Activated B cell treated with CpG ODN at 0.5 μM for 24 hours (primary cell): ENCODE measurements at places on chromosomes 7 and 10. TPM values are rescaled to one million over a fixed set of nuclear protein-coding genes. Genes with fewer than 3 reads are reported as not detected.

The ADCK2 gene
- total RNA-seq, result 17.6 and 19.1 TPM in 2 replicates

GRCh38 chr10:35413985-35414861, 77.9 kb downstream of the CCNY start:
- no peaks in the 10 kb centered on the region for H3K36me3 ChIP-seq
- no peak overlapping the region for H3K27ac ChIP-seq
- H3K4me1 ChIP-seq, result peaks cover 69% of the 10 kb centered on the region
- no peak overlapping the region for H3K4me3 ChIP-seq

- peaks cover 3% of the 10 kb centered on the region for H3K27me3 ChIP-seq
- no peaks in the 10 kb centered on the region for H3K36me3 ChIP-seq
- H3K4me3 ChIP-seq, result no peak overlapping the region
- no peak overlapping the region for H3K27ac ChIP-seq
- DNase-seq, result no peak
- no peaks in the 10 kb centered on the region for H3K4me1 ChIP-seq
Observed at GRCh38 chr7:141263508-141263907, 189.6 kb downstream of the TMEM178B start.

The PTER gene
- total RNA-seq, result 14.9 and 15.0 TPM in 2 replicates

- H3K36me3 ChIP-seq, result no peaks in the 10 kb centered on the region
- no peak overlapping the region for H3K4me3 ChIP-seq
- H3K27ac ChIP-seq, result no peak overlapping the region
- H3K4me1 ChIP-seq, result no peaks in the 10 kb centered on the region
Observed at GRCh38 chr7:157757776-157758467, 421.1 kb downstream of the DNAJB6 start.

DNA sequence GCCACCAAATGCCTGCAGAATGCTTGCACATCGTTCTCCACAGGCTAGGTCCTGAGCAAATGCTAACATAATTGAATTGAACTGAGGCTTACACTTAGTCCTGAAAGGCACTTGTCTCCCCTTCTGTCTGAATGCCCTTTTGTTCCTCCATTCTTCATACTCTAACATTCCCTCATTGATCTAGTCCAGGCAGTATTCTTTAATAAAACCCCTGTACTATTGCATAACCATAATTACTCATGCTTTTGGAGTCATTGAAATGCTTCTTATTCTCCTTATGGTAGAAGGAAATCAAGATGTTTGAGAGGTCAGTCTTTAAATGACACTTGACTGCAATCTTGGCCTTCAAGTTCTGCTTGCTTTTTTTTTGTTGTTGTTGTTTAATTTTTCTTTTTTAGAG, 7.1 kb downstream of the PI4K2A start:
- no peak for DNase-seq
- no peaks in the 10 kb centered on the region for H3K27me3 ChIP-seq
- H3K27ac ChIP-seq, result no peak overlapping the region
- no peak overlapping the region for H3K4me3 ChIP-seq
- H3K36me3 ChIP-seq, result peaks cover 44% of the 10 kb centered on the region

The LLCFC1 gene
- not detected in 2 replicates for total RNA-seq

- H3K4me3 ChIP-seq, result no peak overlapping the region
- DNase-seq, result no peak
- H3K27ac ChIP-seq, result no peak overlapping the region
- peaks cover 42% of the 10 kb centered on the region for H3K36me3 ChIP-seq
- no peaks in the 10 kb centered on the region for H3K27me3 ChIP-seq
Observed at GRCh38 chr7:47510192-47510591, 71.7 kb downstream of the TNS3 start.

The TMEM236 gene
- 0.09 and 0.10 TPM in 2 replicates for total RNA-seq

GRCh38 chr10:50347394-50347802, 96.1 kb upstream of the ASAH2 start:
- H3K27ac ChIP-seq, result peak overlapping the region; percentile 81
- H3K4me1 ChIP-seq, result peaks cover 26% of the 10 kb centered on the region
- DNase-seq, result no peak
- peak overlapping the region; percentile 36 for H3K4me3 ChIP-seq
- peaks cover 49% of the 10 kb centered on the region for H3K36me3 ChIP-seq

The NODAL gene
- not detected in 2 replicates for total RNA-seq

- H3K4me1 ChIP-seq, result peaks cover 9% of the 10 kb centered on the region
- no peak overlapping the region for H3K27ac ChIP-seq
- H3K27me3 ChIP-seq, result no peaks in the 10 kb centered on the region
- H3K4me3 ChIP-seq, result no peak overlapping the region
Observed at GRCh38 chr7:20264623-20265022, 47.4 kb upstream of the MACC1 start.

The ADK gene
- total RNA-seq, result 46.1 and 47.5 TPM in 2 replicates

GRCh38 chr10:62237966-62238365, 30.7 kb downstream of the RTKN2 start:
- no peaks in the 10 kb centered on the region for H3K36me3 ChIP-seq
- no peaks in the 10 kb centered on the region for H3K27me3 ChIP-seq
- H3K4me3 ChIP-seq, result no peak overlapping the region
- no peak for DNase-seq
- H3K4me1 ChIP-seq, result peaks cover 28% of the 10 kb centered on the region
- no peak overlapping the region for H3K27ac ChIP-seq

The CYP3A5 gene
- not detected in 2 replicates for total RNA-seq

DNA sequence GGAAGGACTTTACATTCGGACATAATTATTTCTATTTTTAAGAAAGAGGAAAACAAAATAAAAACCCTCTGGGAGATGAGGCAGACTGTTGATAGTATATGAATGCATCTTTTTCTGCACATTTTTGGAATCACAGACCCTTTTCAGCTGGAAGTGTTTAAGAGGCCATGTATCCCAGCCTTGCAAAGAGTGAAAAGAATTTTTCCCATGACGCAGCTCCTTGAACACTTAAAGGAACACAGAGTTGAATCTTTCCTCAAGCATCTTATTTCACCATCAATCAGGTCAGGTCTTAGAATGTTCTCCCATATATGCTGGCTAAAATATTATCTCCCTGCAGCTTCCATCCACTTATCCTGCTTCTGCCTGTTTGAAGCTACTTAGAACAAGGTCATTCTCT, 45.9 kb upstream of the PAPSS2 start:
- no peak overlapping the region for H3K27ac ChIP-seq
- H3K27me3 ChIP-seq, result peaks cover 6% of the 10 kb centered on the region
- no peak overlapping the region for H3K4me3 ChIP-seq
- no peaks in the 10 kb centered on the region for H3K4me1 ChIP-seq

GRCh38 chr7:115689941-115690340, 340.6 kb downstream of the TFEC start:
- no peak overlapping the region for H3K27ac ChIP-seq
- H3K4me1 ChIP-seq, result peaks cover 5% of the 10 kb centered on the region
- H3K27me3 ChIP-seq, result no peaks in the 10 kb centered on the region
- no peaks in the 10 kb centered on the region for H3K36me3 ChIP-seq

DNA sequence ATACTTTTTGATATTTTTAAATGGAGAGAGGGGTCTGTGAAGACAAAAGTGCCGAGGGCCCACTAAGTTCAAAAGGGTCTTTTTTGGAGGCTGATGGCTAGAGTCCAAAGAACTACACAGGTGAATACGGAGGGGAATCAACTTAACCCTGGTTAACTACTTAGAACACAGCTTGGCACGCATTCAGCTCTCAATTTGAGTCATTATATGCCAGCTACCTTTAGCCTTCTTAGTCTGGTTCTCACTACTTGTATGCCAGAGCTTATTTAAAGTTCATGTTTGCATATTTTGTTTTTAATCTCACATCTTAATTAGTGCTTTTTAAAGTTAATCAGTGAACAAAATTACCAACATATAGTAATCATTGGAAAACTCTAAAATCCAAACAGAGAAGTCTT, 80.8 kb downstream of the VWDE start:
- H3K27ac ChIP-seq, result no peak overlapping the region
- no peaks in the 10 kb centered on the region for H3K4me1 ChIP-seq
- H3K27me3 ChIP-seq, result no peaks in the 10 kb centered on the region

The EPO gene
- not detected in 2 replicates for total RNA-seq

GRCh38 chr7:102292813-102293798, 6.4 kb downstream of the SH2B2 start:
- no peak overlapping the region for H3K4me3 ChIP-seq
- peaks cover 15% of the 10 kb centered on the region for H3K36me3 ChIP-seq
- H3K27me3 ChIP-seq, result no peaks in the 10 kb centered on the region
- DNase-seq, result no peak

GRCh38 chr10:73910764-73911552, at the start of gene PLAU:
Gene PLAU, plus strand, starts transcription at chr10:73911132. Its CDS starts 424 bp downstream, at chr10:73911556.
- H3K4me3 ChIP-seq, result peak within 1 kb of the TSS; percentile 90
- H3K27ac ChIP-seq, result no peak within 1 kb of the TSS
- peak; percentile 40 for DNase-seq

GRCh38 chr10:102752934-102753664, 9.4 kb downstream of the WBP1L start:
- H3K4me3 ChIP-seq, result no peak overlapping the region
- H3K36me3 ChIP-seq, result peaks cover 33% of the 10 kb centered on the region
- DNase-seq, result no peak
- no peak overlapping the region for H3K27ac ChIP-seq

- no peak overlapping the region for H3K27ac ChIP-seq
- H3K36me3 ChIP-seq, result no peaks in the 10 kb centered on the region
- DNase-seq, result no peak
- no peak overlapping the region for H3K4me3 ChIP-seq
Observed at GRCh38 chr10:58859526-58859925, 316.9 kb upstream of the PHYHIPL start.

- H3K4me3 ChIP-seq, result no peak overlapping the region
- no peak overlapping the region for H3K27ac ChIP-seq
- H3K36me3 ChIP-seq, result no peaks in the 10 kb centered on the region
- peaks cover 20% of the 10 kb centered on the region for H3K4me1 ChIP-seq
- no peak for DNase-seq
- no peaks in the 10 kb centered on the region for H3K27me3 ChIP-seq
Observed at GRCh38 chr10:62858364-62858763, 42.2 kb upstream of the EGR2 start.

DNA sequence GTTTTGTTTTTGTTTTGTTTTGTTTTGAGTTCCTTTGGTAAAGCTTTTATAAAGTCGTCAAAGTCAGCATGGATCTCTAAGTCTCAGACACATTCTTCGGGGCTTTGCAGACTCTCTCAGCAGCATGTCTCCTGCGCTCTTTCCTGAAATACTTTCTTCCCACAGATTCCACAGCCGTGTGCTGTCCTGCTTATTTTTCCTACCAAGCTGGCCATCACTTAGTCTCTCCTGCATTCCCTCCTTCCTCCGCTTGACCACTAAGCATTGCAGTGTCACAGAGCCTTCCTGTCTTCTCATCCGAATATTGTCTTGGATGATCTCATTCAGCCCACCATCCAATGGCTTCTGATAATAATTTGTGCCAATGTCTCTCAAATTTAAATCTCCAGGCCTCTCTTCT, 434.3 kb upstream of the C7orf33 start:
- no peaks in the 10 kb centered on the region for H3K36me3 ChIP-seq
- DNase-seq, result no peak
- peaks cover 1% of the 10 kb centered on the region for H3K27me3 ChIP-seq
- no peaks in the 10 kb centered on the region for H3K4me1 ChIP-seq
- H3K27ac ChIP-seq, result no peak overlapping the region

GRCh38 chr10:49502358-49502757, 36.6 kb downstream of the ERCC6 start:
- no peak for DNase-seq
- H3K36me3 ChIP-seq, result peaks cover 56% of the 10 kb centered on the region
- H3K4me3 ChIP-seq, result no peak overlapping the region
- H3K4me1 ChIP-seq, result no peaks in the 10 kb centered on the region
- H3K27me3 ChIP-seq, result no peaks in the 10 kb centered on the region
- H3K27ac ChIP-seq, result no peak overlapping the region

The TAF3 gene
- 12.4 and 12.6 TPM in 2 replicates for total RNA-seq
